ENCODE measurements at places on chromosomes 13 and 19.

DNA sequence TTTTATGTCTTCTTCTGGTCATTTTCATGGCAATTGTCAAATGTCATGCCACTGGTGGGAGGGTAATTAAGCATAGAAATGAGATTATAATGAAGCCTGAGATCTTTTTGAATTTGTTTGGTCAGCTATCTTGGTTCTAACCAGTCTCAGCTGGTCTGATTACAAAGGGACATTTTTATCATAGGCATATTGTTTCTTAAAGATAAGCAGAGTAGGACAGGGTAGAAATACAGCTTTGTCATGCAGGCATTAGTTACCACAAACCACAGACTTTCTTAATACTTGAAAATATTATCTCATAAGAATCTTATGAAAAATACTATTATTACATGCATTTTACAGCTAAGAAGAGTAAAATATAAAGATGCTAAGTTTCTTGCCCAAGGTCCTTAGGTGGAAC, 1761.5 kb downstream of the PCDH9 start:
- DNase-seq = no peak

GRCh38 chr13:80141123-80141849, 199.6 kb downstream of the SPRY2 start:
- DNase-seq = no peak

GRCh38 chr13:89862011-89862690, 1485.3 kb upstream of the MIR17HG start:
- DNase-seq = no peak

DNA sequence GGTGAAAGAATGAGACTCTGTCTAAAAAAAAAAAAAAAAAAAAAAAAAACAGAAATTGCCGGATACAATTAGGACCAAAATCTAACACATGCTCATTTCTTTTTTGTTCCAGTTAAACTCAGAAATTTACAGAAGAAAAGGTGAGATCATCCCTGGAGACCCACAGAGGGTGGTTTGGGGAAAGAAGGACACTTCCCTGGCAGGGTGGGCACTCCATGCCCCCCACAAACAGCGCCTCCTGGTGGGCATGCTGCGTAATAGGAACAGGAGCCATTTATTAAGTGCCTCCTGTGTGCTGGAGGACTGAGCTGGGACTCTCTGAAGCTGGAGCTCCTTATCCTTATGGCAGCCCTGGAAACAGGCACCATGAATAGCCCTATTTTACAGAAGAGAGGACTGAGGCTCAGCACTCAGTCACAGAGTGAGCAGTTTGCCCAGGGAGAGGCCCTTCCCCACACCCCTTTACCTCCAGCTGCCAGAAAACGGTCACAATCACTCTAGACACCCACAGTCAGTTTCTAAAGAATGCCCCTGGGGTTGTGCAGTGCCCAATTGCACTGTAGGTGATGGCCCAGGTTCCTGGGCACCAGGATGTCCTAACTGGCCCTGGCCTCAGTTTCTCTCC, 10.1 kb downstream of the C19orf38 start:
- DNase-seq = no peak

DNA sequence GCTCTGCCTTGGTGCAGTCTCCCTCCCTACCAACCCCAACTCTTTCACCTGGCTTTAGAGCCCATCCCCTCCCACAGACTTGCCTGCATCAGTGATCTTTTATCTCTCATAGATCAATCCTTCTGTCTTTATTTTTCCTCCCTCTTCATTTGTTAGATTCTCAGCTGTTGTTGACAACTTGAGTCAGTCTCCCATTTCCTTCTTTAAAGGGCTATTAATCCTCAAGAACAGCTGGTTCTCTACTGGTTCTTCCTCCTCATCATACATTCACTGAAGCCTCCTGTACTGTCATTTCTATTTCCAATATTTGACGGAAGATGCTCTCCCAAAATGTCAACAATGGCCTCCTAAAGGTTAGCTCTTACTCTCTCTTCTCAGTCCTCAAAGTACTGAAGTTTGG, 408.2 kb downstream of the TBC1D4 start:
- DNase-seq = no peak

- no peak for DNase-seq
These were observed 56.7 kb upstream of the MED4 start for GRCh38 chr13:48151363-48152161.

GRCh38 chr13:83568019-83568418, 314.3 kb downstream of the SLITRK1 start:
- DNase-seq = no peak

DNA sequence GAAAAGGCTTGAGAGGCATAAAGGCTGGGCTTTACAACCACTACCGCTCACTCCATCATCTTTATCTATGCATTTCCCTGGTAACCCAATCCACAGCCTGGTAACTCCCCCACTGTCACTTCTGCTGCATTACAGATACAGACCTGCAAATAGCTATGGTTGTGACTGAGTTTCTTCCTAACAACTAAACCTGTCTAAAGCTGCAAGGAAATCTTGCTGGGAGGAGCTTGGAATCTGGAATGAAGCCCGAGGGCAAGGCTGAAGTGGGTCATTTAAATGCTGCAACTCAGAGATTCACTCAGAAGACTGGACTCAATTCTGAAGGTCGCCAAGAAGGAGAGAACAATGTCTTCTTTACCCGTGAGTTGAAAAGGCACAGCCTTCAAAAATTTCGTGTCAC, at the start of gene LGALS13:
Gene LGALS13, plus strand, starts transcription at position 301 of the 400 bp plus-strand sequence. Its CDS starts 45 bp downstream, at position 346.
- no peak for DNase-seq

- no peak for DNase-seq
These were observed at the start of gene TINCR for GRCh38 chr19:5567360-5567969. TSS of gene TINCR (minus strand) at chr19:5567953.

- DNase-seq = no peak
These were observed 36.4 kb downstream of the FBN3 start for GRCh38 chr19:8113017-8113416.

- no peak for DNase-seq
These were observed 5.3 kb downstream of the KLK10 start for GRCh38 chr19:51014242-51014641.

DNA sequence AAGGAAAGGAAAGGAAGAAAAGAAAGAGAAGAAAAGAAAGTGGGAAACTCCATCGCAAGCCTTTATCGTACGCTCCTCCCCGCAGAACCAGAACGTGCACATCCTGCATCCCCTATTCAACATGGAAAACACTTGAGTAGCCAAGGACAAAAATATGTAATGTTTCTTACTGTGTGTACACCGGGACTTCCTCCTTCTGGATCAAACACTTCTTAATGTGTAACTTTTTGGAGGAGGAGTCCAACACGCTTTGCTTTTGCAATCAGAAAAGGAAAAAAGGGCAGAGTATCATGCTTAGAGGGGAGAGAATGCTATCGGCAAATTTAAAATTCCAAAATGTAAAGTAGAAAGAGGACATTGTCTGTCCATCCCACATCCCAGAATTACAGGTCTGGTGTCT, 7.8 kb upstream of the SHFL start:
- no peak for DNase-seq

- DNase-seq = no peak
These were observed 87.1 kb upstream of the STK24 start for GRCh38 chr13:98664047-98664446.

DNA sequence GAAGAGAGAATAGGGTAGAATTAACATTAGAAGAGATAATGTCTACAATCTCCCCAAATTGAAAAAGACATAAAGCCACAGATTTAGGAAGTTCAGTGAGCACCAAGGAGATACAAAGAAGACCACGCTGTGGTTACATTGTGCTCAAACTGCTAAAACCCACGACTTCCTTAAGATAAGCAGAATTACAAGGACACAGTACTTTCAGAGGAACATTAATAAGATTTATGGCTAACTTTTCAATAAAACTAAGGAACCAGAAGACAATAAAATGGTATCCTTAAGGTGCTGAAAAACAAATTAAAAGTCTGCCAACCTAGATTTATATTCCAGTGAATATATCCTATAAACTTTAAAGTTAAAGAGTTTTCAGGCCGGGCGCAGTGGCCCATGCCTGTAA, 7.4 kb upstream of the IL17D start:
- no peak for DNase-seq

DNA sequence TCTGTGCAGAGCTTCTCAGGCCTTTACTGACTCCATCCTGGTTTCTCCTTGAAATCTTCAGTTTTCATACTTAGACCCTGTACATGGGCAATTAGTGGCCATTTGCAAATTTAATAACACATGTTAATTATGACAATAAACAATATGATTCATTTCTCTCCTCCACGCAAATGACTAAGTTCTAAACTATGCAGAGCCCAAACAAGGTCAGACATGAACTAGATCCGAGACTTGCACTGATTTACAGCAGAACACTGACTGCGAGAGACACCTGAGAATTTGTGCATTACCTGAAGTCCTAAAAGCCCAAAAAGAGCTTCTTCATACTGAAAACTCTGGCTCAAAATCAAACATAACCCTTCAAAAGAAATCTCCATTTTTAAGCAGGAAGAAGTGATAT, 521.8 kb downstream of the MYO16 start:
- DNase-seq = no peak

DNA sequence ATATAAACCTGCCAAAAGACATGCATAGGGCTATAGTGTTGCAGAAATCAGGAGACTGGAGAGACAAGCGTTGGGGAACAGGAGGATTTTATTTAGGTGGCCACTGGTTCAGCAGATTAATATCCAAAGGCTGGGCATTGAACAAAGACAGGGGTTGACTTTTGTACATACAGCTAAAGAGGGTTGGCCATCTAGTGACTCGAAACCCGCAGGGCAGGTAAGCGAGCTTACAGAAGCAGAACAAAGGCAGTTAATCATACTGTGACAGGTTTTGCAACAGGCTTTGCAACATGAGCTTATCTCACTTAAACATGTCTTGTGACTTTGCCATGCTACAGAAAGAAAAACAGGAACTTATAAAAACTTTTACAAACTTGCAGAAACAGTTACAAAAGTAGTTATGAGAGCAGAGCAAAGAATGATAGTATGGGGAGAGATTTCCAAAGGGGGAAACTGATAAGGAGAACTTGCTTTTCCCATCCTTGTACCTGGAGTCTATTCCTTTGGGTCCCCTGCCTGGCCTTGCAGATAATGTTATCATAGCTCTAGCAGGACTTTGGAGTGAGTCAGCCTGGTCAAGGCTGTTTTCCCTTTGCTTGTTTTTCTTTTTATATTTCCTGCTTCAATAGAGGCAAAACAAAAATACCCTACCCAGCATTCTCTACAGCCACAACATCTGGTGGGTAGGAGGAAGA, 234.2 kb downstream of the PCDH17 start:
- no peak for DNase-seq

- DNase-seq = no peak
These were observed 697.5 kb upstream of the PCDH20 start for GRCh38 chr13:62113179-62113578.

DNA sequence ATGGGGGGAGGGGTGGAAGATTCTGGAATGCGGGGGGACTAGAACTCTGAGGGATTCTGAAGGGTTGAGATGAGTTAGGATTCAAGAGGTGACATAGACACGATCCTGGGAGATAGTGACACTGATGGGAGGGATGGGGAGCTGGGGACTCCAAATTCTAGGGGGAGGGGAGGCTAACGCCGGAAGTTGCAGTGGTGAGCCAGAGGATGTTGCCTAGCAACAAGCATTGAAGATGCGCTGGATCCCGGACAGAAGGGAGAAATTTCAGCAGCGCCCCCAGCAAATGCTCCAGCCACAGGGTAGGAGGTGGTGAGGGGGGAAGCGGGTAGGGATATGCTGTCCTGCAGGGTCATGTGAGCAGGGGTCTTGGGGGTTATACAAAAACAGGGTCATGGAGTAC, 6.9 kb upstream of the LTBP4 start:
- DNase-seq = no peak

GRCh38 chr19:49408816-49409440, 14.3 kb downstream of the PTH2 start:
- DNase-seq = no peak

DNA sequence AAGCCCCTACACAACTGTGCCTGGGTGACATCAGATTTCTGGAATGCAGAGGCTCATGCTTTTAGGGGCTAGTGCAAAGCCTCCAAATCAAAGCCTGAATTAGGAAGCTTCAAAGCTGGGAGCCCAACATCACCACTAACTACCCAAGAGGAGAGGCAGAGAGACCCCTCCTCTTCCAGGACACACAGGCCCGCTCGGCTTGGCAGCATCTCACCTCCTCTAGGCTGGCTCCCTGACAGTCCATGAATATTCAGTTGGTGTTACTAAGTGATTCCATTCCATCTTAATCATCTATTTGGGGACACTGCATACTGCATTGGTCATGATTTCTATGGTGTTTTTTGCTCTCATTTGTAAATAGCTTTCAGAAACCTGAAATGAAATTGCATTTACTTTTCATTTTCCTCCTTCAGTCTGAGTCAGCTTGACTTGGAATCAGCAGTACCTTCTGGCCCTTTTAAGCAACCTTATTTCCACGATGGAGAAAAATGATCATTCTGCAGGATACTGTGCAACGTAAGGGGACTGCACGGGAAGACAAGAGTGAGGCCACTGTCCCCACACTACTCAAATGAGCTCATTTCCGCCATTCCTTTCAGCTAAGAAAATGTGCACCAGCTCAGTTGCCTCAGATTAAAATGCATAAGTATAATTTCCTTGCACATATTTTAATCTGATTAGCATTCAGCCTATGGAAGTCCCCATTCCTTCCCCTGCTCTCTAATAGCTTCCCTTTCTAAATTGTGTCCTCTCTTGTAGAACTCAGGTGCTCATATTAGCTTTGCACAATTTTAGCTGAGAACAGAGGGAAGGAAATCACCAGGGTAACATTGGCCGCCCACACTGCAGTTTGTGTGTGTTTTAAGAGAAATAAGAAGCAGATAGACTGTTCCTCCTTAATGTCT, 219.9 kb downstream of the RFC3 start:
- DNase-seq = no peak

- no peak for DNase-seq
These were observed 15.8 kb downstream of the PRODH2 start for GRCh38 chr19:35796645-35797542.

DNA sequence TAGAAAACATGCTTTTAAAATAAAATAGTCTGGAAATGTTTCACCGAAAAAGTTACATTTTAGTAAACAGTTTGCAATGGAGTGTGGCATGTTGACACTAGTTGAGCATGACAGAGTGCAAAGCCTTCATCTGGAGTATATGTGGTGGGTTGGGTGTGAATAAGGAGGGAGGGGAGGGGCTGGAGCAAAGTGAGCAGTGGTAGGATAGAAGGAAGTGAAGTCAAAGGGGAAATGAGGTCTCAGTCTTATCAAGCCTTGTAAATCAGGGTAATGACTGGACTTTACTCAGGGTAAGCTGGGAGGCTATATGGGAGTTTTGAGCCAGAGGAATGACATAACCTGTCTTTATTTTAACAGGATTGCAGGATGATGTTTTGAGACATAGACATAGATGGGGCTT, 222.8 kb downstream of the PCDH20 start:
- no peak for DNase-seq

- DNase-seq = no peak
These were observed 103.9 kb upstream of the OBI1 start for GRCh38 chr13:78762825-78763224.
